ENCODE measurements at places on chromosomes 4 and X.

GRCh38 chrX:39859991-39860861 lies 237.5 kb downstream of the BCOR start:
- no peak for DNase-seq

DNA sequence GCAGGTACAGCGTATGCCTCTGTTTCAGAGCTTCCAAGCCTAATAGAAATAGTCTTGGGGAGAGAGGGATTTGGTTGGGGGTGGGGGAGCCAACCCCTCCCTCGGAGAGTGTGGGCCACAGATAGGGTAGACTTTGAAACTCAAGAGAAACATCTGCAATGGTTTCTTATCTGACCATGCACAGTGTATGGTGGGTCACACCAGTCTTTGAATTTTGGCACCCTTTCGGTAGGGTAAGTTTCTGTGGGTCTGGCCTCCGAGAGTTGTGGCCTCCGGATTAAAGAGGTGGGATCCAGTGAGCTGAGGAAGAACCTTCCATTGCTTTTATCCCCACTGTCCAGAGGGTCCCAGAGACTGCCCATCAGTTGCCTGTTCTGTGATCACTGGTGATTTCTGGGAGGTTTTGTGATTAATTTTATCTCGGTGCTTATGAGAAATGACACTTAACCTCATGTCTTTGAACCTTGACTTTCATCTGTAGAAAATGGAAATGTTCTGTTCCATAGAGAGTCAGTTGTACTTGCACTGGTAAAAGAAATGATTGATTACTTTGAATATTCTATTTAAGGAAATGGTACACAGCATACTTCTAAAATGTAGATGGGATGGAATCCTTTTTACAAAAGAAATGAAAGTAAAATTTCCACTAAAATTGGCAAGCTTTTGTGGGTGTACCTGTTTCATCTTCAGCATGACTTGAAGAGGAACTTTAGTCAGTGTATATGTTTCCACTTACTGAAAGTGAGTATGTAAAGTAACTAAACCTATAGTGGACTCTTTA lies 62.7 kb downstream of the TMEM131L start:
- no peak for DNase-seq

GRCh38 chrX:138718941-138719340 lies 7.4 kb upstream of the FGF13 start:
- no peak for DNase-seq

GRCh38 chrX:39946822-39947221 lies 150.9 kb downstream of the BCOR start:
- peak; percentile 47 for DNase-seq

DNA sequence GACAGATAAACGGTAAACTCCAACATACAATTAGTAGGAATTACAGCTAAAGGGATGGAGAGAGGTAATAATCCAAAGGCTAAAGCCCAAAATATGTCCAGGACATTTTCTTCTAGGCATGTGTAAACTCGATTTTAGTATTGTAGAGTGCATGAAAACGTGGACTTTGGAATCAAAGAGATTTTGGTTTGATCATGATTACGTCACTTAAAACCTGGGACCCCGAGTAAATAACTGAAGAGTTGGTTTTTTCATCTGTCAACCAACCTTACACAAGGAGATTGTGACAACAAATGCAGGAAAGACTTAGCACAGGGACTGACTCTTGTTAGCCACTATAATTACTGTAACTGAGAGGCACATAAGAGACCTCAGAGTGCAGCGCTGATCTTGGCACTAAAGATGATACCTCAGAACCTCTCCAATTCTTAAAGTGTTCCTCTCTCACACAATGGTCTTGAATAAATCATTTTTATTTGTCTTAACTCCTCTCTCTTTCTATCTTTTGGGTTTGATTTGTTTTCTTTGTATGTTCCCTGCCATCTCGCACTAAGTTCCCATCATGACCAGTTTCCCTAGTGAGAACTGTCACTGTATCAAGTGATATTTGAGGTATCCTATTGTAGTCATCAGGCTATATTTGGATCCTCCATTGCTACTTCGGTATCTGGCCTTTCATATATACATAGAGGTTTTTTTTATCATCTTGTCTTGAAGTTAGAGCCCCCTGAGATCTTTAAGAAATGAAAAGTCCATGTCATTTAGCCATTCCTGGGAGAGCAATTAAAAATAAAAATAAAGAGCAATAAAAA lies 32.2 kb upstream of the MSL3 start:
- no peak for DNase-seq

DNA sequence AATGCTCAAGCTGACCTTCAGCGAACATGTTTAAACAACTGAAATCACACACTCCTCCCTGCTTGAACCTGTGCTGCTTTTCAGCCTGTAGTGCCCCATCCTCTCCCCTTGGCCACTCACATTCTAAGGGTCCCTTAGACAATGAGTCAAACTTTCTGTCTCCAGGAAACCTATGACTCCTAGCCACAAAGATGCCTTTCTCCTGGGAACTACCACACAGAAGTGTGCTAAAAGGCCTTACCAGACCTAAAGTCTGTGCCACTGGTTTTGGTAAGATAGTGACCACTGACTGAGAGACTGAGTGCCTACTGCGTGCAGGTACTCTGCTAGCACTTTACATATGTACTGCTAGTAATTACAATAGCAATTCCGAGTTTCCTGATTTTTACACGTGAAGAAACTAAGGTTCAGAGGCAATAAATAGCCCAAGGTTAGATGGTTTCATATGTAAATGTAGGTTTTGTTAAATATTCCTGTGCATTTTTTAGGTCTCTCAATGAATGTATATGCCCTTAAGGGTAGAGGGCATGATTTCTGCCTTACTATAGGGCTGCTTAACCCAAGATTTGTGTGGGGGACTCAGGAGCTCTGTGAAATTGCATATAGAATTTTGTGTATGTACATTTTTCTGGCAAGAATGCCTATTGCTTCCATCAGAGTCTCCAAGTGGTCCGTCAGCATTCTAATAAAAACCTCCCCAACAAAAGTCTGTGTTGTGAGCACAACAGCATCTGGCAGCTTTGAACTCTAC lies 71.1 kb downstream of the NSG1 start:
- peak; percentile 28 for DNase-seq

GRCh38 chr4:70747874-70748273 lies 26.1 kb downstream of the RUFY3 start:
- no peak for DNase-seq

DNA sequence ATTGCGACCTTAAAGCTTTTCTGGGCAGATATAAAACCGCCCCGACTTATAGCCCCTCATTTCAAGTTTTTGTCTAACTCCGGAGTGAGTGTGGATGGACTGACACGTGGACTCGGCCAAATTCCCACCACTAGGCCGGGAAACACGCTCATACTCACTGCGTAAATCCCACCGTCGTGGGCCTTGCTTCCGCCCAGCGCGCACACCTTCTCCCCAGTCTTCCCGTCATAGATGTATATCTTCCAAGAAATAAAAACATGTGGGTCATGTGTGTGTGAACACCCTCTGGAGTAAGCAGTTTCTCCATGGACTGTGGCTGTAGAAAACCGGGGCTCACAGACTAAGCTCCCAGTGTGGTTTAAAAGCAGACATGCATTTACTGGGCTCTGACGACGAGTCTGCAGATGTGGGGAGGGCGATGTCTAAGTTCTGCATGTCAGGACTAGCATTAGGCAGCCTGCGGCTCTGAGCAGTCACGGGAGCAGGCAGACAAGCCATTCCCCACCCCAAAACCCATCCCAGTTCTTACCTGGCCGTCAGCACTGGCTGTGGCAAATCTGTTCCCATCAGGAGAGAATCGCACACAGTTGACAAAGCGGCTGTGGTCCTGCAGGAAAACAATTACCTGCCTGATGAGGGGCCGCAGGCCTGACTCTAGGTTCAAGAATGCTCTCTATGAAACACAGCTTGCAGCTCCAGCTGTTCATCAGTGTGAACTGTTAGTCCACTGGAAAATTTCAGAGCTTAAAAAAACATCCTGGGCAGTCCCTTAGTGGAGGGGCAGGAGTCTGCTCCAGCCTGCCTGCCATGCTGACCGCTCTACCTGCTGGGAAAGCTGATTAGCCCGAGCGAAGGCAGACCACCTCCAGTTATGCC lies 28.2 kb downstream of the WDR1 start:
- DNase-seq = no peak

DNA sequence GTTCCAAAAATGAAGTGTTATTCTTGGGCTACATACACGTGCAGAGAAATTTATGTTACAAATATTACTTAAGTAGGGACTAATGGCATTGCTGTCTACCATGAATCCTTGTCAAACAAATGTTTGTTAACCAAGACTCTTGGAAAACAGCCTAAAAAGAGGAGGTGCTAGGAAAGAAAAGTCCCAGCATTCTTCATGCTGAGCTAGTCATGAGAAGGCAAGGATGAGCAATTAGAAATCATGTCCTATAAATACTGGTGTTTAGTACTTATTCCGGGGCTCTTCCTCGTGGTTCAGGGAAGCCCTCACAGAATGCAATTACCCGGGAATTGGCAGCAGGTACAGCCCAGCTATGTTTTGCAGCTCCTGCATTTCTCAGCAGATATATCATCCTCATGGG lies 378.1 kb upstream of the FTHL17 start:
- DNase-seq = no peak

DNA sequence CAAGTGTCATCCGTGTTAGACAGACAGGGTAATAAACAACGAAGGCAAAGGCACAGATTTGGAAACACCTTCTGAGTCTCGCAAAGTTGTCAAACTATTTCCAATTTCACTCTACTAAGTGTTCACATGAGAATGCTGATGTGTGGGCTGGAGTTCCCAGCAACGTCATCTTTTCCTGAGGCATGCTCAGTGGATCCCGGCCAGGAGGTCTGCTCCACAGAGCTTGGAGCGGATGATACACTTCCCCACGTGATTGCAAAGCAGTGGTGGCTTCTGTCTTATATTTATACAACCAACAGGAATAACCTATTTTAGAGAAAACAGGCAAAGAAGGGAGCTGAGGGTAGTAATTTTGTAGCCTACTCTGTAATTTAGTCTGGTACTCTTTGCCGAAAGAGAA lies 40.1 kb upstream of the PDK3 start:
- no peak for DNase-seq

DNA sequence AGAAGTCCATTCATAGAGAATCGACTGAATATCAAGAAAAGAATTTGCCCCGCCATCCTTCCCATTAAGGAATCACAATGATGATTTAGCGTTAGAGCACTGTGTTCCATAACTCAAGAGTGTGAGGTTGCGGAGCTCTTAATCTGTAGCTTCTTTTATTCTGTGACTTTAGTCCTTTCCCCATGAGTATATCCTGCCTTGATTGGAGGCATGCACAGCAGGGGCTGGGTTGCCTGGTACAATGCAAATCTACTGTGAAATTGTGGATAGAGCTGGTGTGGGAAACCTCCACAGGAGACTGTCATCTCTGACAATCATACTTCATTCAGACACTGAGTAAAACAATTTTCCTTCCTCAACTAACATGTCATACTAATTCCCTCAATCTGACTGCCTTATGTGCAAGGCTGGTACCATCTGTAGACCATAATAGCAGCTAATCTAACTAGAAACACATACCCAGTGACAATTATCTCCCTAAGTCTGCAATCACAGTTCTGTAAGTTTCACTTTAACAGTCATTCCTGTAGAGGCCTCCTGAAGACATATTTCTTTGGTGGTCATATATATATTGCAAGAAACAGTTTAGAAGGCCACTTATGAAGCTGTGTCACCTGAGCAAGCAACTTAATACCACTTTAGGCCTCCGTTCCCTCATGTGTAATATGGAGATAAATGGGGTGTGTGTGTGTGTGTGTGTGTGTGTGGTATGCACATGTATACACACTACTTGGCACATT lies 355.2 kb upstream of the FAM241A start:
- DNase-seq = no peak

DNA sequence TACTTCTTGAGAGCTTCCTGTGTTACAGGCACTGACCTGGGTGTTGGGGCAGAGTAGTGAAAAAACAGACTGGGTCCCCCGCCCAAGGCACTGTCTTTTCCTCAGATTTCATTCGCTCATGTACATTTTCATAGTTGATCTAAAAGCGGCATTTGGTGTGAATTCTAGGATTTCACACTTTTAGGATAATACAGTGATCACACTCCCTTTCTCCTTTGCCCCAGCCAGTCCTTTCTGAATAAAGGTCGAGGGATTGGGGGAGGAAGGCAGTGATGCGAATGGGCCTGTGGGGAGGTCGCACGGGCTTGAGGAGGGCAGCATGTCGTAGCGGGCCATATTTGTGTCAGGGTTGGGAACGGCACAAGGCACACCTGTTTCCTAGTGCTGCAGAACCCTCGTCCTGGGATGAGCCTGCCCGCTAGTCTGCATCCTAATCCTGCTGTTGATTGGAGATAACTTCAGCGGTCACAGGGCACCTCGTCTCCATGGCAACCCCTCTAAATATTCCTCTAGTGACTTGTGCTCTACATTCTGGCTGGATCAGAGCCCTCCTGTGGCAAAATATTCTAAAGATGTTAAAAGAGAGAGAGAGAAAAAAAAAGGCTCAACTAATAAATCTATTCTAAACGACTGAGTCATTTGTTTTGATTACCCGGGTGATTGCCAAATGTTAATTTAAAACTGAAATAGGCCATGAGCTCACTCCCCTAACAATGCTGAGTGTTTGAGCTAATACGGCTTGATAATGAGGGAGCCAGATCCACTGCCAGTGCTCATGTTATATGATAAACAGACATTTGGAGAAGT lies 21.8 kb downstream of the FHL1 start:
- peak; percentile 91 for DNase-seq

GRCh38 chrX:45186643-45187026 lies 14.0 kb downstream of the DIPK2B start:
- no peak for DNase-seq

GRCh38 chr4:108959491-108959890 lies 196.6 kb upstream of the ETNPPL start:
- DNase-seq = no peak

GRCh38 chrX:67094061-67094460 lies 449.8 kb upstream of the AR start:
- no peak for DNase-seq

- DNase-seq = no peak
These were observed 1.8 kb downstream of the KLF3 start for GRCh38 chr4:38665551-38666411.
